M059J (cell line): ENCODE measurements at places on chromosomes 11 and 22.

DNA sequence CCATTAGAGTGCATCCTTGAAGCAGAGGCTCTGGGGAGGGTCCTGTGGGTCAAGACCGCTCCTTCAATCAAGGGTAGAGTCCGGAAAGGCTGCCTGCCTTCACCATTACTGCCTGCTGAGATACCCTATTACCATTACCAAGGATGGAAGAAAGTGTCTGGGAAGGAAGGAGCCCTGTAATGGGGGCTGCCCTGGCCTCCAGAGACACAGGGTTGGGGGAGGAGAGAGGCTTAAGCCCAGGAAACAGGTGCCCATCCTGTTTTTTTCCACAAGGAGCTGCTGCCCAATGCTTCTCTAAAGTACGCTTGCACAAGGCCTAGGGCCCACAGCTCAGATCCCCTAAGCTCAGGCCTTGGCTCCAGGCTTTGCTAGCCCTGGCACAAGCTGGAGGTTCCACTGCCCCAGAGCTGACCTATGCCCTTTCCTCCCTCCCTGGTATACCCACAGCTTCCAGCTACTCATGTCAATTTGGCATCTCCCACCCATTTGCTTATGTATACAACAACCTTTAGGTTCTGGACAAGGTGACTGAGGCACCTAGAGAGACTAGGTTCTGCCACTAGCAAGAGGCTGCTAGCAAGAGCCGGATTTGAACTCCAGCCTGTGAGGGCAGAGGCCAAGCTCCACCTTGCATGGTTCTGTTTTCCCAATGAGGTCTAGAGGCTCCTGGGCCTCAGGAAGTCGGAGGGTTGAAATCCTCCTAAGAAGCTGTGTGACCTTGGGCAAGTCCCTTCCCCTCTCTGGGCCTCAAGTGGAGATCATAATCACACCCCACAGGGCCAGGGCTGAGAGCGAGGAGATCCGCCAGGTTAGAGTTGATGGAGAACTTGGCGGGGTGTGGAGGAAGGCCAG, 1.5 kb upstream of the PLCB3 start:
- DNase-seq: no peak

- DNase-seq: no peak
Observed at GRCh38 chr22:33891992-33892391, 28.3 kb downstream of the LARGE1 start.

GRCh38 chr11:10441652-10442503, 13.2 kb upstream of the AMPD3 start:
- DNase-seq: peak; percentile 60

DNA sequence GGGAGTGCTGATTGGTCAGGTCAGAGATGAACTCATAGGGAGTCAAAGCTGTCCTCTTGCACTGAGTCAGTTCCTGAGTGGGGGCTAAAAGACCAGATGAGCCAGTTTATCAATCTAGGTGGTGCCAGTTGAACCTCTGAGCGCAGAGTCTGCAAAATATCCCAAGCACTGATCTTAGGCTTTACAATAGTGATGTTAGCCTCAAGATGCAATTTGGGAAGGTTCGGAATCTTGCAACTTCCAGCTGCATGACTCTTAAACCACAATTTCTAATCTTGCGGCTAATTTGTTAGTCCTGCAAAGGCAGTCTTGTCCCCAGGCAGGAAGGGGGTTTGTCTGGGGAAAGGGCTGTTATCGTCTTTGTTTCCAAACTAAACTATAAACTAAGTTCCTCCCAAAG, 92.3 kb upstream of the PARVA start:
- peak; percentile 99 for DNase-seq

DNA sequence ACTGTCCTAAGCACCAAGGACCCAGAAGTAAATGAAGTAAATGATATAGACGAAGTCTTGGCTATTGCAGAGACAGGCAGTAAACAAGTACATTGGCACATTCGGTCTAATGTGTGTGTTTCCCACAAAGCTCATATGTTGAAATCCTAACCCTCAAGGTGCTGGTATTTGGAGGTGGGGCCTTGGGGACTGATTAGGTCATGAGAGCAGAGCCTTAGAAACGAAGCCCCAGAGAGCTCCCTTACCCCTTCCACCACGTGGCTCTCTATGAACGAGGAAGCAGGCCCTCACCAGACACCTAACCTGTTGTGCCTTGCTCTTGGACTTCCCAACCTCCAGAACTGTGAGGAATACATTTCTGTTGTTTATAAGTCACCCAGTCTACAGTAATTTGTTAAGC, 14.9 kb downstream of the CLMP start:
- DNase-seq: no peak

DNA sequence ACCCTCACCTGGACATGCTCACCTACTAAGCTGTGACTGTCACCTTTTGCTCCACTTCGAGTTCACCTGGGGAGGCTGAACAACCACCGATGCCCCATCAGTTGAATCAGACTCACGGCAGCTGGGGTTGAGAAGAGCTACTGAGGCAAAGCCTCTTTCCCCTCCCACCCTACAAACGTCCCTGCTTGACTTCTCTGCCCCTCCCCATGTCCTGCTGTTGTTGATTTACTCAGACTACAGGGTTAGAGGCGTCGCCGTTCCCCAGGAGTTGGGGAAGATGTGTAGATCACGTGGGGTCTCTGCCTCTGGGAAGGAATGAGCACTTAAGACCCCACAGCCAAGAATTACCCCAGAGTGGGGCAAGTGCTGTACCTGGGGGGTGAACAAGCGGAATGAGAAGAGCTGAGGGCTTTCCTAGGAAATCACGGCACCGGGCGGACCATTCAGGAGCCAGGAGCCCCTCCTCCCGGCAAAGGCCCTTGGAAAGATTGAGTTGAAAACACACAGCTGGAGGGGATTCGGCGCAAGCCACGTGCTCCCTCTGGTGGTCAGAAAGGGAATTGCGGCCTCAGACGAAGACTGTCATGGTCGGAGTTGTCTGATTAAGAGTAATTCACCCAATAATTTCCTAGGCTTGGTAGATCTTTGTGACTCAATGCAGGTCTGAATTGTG, 7.0 kb downstream of the FXYD2 start:
- DNase-seq: peak; percentile 70
